H54 (cell line): ENCODE measurements at places on chromosomes 12 and 14.

GRCh38 chr14:71418532-71419245 is 511.4 kb downstream of the PCNX1 start:
- no peak for DNase-seq

- DNase-seq: no peak
Measured at GRCh38 chr12:14157088-14157747, 175.8 kb upstream of the GRIN2B start.

DNA sequence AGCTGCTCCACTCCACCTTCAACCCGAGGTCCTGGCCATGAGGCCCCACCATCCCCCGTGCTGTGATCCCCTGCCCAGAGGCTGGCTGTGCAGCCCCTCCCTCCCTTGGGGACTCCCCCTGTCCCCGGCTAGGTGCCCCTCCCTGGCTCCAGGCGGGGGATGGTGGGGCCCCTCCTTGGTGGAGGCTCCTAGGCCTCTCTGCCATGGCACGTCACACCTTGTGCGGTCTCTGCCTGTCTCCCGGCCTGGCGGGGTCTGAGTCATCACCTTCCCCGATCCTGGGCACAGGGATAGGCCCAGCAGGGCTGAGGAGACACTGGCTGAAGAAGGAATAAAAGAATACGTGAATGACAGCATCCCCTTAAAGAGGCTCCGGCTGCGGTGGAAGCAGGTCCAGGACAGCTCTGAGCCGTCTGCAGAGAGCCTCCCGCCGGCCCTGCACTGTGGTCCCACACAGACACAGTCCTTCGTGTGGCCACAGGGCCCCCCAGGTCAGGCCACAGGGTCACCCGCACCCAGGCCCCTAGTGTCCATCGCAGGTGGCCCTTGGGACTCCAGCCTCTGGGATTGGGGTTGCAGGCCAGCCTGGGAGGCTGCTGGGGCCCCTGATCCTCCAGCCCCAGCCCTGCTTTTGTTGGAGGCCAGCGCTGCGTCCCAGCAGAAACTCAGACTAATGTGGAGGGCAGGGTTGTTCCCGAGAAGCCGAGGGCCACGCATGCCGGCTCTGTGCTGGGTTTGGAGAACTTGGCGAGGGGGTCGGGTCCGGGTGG is 43.6 kb downstream of the KIF26A start:
- DNase-seq: peak; percentile 93

DNA sequence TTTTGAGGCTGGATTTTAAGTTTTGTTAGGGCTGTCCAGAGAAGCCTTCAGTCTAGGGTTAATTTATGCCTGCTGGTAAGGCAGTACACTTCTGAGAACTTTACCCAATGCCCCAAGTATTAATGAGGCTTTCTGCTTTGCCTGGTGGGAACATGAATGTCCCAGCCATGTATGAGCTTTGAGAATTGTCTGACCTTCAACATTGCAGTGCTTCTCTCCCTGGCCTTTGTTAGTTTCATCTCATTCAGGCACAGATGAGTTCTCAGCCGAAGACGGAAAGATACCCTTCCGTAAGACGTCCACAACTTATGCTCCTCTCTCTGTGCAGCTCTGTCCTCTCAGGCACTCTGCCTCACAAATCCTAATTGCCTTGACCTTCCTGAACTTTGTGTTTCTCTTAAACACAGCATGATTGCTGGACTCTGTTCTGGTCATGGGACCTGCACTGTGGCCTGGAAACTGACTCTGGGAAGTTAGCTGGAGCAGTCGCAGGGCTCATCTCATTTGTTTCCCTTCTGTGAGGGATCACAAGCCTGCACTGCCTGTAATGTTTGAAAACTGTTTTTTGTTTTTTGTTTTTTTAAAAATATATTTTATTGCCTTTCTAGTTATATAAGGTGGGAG is 15.7 kb downstream of the CHPT1 start:
- no peak for DNase-seq

- DNase-seq: no peak
Measured at GRCh38 chr14:50667996-50668825, at the start of gene SAV1. SAV1 (minus strand) TSS chr14:50668306; CDS start chr14:50667967, 339 bp downstream.

DNA sequence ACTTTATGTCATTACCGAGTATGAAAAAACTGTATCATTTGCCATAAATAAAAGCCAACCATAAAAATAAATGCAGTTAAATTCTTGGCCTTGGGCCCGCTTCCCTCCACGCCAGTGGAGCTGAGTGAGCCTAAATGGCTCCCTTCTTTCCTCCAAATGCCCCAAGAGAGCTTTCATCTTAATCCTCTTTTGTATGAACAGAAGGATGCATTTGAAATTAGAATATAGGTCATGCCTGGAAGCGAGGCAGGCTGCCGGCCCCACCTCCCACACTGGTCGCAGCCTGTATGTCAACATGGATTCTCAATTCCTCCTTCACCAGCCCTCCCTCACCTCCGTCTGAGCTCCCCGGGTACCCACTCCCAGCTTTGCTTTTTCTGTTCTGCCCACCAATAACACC is 245.7 kb downstream of the SLC15A4 start:
- no peak for DNase-seq

GRCh38 chr12:105359856-105360255 is 29.4 kb downstream of the C12orf75 start:
- DNase-seq: no peak
